ENCODE measurements at places on chromosomes 13 and 19.

- no peak for DNase-seq
Observed at GRCh38 chr13:77810878-77811277, 107.8 kb downstream of the EDNRB start.

- DNase-seq, result no peak
Observed at GRCh38 chr19:49916839-49917733, 11.9 kb upstream of the ATF5 start.

DNA sequence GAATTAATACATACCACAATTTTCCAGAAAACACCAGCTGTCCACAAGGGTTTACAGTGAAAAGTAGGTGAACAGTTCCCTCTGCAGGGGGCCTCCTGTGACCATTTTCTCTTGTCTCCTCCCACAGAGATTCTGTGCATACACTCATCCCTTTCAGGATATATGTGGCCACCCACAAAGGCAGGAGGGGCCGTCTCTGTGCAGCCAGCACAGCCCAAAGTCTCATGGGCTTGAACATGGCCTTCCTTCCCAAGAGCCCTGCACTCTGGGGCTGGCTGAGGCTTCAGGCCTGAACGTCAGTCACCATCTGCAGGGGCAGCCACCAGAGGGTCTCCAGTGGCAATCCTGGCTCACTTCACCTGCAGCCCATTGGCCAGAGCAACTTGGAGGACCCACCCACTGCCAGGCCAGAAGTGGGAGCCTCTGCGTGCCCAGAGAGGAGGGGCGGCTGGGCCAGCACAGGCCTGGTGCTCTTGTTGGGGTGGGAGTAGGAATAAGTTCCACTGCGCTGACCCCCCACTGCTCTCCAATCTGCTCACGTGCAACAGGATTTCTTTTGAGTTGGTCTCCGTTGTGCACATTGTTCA is 25.1 kb downstream of the TMEM161A start:
- DNase-seq, result no peak

- peak; percentile 99 for DNase-seq
Observed at GRCh38 chr13:99677116-99677951, 176.1 kb downstream of the TM9SF2 start.

- DNase-seq, result no peak
Observed at GRCh38 chr13:77893066-77893465, 25.6 kb downstream of the EDNRB start.

GRCh38 chr19:1884291-1884718 is 991 bp downstream of the ABHD17A start:
- no peak for DNase-seq

DNA sequence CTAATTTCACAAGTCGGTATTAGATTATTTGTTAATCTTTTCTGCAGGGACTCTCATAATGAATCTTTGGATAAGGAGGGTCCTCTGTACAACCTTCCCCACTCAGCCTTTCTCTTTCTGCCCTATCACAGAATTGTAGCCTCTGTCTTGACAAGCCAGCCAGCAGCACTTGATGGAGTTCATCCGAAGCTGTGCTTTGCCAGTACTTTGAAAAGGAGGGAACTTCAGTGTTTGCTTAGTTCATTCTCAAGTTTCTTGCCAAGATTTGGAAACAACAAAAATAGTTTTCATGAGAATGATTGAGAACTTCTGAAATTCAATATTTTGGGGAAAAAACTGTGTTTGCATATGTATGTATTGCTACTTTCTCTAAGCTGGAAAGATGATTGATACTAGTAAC is 69.3 kb upstream of the HMGB1 start:
- DNase-seq, result no peak

All from NCI-H1092 treated with DMSO at 0.1 percent for 48 hours (cell line).